ENCODE measurements at places on chromosomes 13 and 19.

GRCh38 chr19:18044825-18045304 is 36.9 kb downstream of the ARRDC2 start:
- no peak overlapping the region for H3K27ac ChIP-seq
- no peaks in the 10 kb centered on the region for H3K27me3 ChIP-seq
- H3K4me3 ChIP-seq = no peak overlapping the region
- H3K4me1 ChIP-seq = no peaks in the 10 kb centered on the region

DNA sequence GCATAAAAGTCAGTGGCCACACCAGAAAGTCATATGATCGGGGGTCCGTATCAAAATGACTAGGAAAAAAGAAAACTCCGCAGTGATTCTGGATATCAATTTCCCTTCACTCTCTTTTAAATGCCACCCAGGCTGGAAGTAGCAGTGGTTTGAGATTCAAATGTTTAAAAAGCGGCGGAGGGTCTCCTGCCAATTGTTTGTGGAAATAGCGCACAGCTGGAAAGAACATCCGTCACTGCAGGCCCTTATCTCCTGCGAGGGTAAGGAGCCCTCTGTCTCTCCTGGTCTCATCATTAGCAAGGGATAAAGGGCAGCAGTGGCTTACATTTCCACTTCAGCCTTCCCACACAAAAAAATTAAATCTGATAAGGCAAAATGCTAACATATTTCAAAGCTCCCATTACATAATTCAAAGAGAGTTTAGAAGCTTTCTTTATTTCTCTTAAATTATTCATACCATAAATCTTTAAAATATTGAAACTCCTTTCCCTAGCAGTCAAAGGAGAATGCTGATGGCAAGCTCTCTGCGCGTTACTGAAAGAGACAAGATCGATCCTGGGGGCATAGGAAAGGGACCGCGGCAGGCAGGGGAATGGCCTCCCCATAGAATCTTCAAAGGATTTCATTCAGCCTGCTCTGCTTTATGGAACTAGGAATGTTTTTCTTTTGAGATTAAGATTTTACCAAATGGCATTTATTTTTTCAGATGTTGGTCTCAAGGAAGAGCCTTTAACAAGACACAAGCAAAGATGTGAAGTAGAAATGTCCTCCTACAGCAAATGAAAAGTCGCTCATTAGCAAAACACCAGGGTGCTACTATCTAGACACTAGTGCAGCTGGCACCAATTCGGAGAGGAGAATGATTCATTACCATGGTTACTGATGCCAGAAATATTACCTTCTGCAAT is 35.0 kb downstream of the AMER2 start:
- no peaks in the 10 kb centered on the region for H3K27me3 ChIP-seq
- H3K27ac ChIP-seq = peak overlapping the region; percentile 36
- no peak for DNase-seq
- H3K4me3 ChIP-seq = no peak overlapping the region
- H3K4me1 ChIP-seq = peaks cover 5% of the 10 kb centered on the region

GRCh38 chr13:74039667-74040066 is 94.5 kb downstream of the KLF12 start:
- H3K27me3 ChIP-seq = no peaks in the 10 kb centered on the region
- no peak for DNase-seq
- no peak overlapping the region for H3K4me3 ChIP-seq
- H3K27ac ChIP-seq = no peak overlapping the region
- H3K4me1 ChIP-seq = peaks cover 6% of the 10 kb centered on the region
- H3K36me3 ChIP-seq = no peaks in the 10 kb centered on the region

GRCh38 chr19:53624771-53625545 is 6.8 kb upstream of the DPRX start:
- H3K36me3 ChIP-seq = no peaks in the 10 kb centered on the region
- no peaks in the 10 kb centered on the region for H3K4me1 ChIP-seq
- no peak overlapping the region for H3K4me3 ChIP-seq
- H3K27me3 ChIP-seq = no peaks in the 10 kb centered on the region
- no peak for DNase-seq
- no peak overlapping the region for H3K27ac ChIP-seq

DNA sequence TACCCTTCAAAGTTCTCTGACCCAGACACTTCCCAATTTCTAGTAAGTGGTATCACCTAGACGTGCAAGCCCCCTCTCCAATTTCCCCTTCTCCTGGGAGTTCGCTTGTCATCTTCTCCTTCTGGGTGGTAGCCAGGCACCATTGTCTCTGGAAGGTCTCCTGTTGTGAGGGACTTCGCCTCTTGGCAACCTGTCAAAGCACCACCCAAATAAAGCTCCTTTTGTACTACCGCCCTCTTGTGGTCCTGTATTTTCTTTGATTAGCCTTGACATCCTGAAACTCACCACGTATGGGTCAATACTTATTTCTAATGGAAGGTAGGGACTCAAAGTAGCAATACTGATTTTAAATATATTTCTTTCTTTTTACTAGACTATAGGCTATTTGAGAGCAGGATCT is 8.2 kb downstream of the GPC5 start:
- no peaks in the 10 kb centered on the region for H3K4me1 ChIP-seq
- no peaks in the 10 kb centered on the region for H3K36me3 ChIP-seq
- H3K27me3 ChIP-seq = no peaks in the 10 kb centered on the region
- H3K27ac ChIP-seq = no peak overlapping the region
- peak; percentile 75 for DNase-seq

DNA sequence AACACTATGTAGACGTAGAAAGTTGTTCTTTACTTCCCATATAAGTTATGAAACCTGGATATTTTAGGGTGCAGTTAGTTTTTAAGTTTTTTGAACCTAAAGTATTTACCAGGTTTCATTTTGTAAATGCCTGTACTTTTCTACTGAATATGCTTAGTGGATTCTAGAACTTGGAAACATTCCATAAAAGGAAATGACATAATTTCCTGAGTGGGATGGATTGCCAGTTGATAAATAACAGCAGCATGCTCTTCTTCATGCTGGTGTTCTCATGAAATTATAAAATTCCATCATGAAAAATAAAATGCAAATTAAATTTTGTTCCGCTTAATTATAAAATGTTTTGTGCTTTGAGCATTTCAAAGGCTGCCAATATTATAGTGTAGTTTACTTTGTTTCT is 362.2 kb upstream of the PCDH20 start:
- no peak overlapping the region for H3K4me3 ChIP-seq
- H3K27ac ChIP-seq = no peak overlapping the region
- H3K27me3 ChIP-seq = no peaks in the 10 kb centered on the region
- DNase-seq = no peak
- H3K4me1 ChIP-seq = no peaks in the 10 kb centered on the region

GRCh38 chr19:6088602-6089049 is 21.7 kb downstream of the RFX2 start:
- H3K27ac ChIP-seq = no peak overlapping the region
- 0 out of 2 replicates have a peak, but pooled peaks cover 2% of the 10 kb centered on the region for H3K4me1 ChIP-seq
- no peak for DNase-seq
- no peaks in the 10 kb centered on the region for H3K36me3 ChIP-seq

DNA sequence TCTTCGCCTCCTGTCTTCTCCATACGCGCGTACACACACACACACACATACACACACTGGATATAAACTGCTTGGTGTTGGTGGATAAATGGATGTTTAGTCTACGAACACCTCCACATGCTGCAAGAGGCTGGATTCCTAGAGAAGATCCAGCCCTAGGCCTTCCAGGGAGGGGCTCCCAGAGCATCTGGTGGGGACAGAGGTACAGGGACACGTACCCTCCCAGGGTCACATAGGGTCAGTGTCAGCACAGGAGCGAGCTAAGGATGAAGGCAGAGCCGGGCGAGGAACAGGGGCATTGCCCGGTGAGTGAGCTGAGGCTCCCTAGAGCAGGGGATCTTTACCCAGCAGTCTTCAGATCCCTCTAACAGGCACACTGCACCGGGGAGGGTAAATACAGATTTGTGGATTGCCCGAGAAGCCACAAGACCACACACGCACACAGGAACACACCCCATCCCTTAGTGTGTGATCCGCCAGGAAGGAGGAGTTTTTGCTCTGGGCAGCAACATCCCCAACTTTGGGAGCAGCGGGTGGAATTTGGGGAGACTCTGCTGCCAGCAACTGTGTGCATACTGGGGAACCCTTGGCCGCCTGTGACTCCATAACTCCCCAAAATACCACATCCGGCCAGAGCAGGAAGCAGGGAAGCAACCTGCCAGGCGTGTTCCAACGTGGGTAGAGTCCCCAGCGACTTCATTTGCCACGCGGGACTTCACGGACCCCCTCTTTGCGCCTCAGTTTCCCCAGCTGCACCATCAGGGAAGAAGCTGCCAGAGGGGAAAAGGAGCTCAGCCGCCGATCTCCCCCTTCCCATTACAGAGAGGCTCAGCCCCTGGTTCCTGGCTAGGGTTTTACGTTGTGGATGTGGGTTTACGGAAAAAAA is 5.8 kb upstream of the TLE2 start:
- H3K4me1 ChIP-seq = no peaks in the 10 kb centered on the region
- peak overlapping the region; percentile 30 for H3K4me3 ChIP-seq
- H3K27ac ChIP-seq = no peak overlapping the region
- H3K36me3 ChIP-seq = no peaks in the 10 kb centered on the region
- DNase-seq = no peak

- H3K4me1 ChIP-seq = peaks cover 15% of the 10 kb centered on the region
- no peaks in the 10 kb centered on the region for H3K27me3 ChIP-seq
- H3K27ac ChIP-seq = no peak overlapping the region
- no peaks in the 10 kb centered on the region for H3K36me3 ChIP-seq
- no peak overlapping the region for H3K4me3 ChIP-seq
These were observed 1.6 kb upstream of the BBC3 start for GRCh38 chr19:47232422-47233211.

DNA sequence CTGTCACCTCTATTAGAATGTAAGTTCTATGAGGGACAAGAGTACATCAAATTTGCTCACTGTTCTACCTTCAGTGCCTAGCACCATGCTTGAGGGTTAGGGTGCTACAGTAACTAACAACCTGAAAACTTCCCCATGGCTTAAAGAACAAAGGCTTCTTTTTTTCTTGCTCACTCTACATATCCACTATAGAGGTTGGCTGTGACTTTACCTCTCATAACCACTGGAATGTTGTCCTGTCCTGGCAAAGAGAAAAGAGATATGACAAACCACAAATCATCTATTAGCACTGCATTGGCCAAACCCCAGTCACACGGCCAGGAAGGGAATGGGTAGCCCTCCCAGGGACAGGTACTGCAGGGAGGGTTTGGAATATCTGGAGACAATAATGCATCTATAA is 23.2 kb upstream of the ACOD1 start:
- no peaks in the 10 kb centered on the region for H3K36me3 ChIP-seq
- no peaks in the 10 kb centered on the region for H3K27me3 ChIP-seq
- H3K27ac ChIP-seq = no peak overlapping the region
- no peaks in the 10 kb centered on the region for H3K4me1 ChIP-seq

- no peak overlapping the region for H3K27ac ChIP-seq
- no peak for DNase-seq
- no peak overlapping the region for H3K4me3 ChIP-seq
- no peaks in the 10 kb centered on the region for H3K4me1 ChIP-seq
- no peaks in the 10 kb centered on the region for H3K36me3 ChIP-seq
- H3K27me3 ChIP-seq = no peaks in the 10 kb centered on the region
These were observed 56.9 kb downstream of the PEPD start for GRCh38 chr19:33464733-33465115.

GRCh38 chr19:1992759-1993260 is 22.7 kb downstream of the BTBD2 start:
- H3K27ac ChIP-seq = no peak overlapping the region
- H3K4me3 ChIP-seq = no peak overlapping the region
- DNase-seq = no peak
- no peaks in the 10 kb centered on the region for H3K27me3 ChIP-seq

DNA sequence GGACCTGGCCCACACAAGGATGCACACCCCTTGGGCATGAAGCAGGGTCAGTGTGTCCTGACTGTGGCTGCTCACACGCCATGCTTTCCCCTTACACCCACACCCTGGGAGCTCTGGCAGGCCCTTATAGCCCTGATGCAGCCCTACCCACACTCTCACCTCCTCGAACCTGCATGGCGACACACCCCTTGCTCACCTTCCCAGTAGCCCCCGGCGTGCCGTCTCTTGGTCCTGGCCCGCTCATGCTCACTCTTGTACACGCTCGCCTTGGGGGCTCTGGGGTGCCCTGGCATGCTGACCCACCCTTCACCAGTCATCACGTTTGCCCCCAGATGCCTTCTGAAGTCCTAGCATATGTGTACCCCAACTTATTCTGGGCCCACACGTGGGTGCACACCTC is 56.1 kb downstream of the MAP4K1 start:
- H3K4me3 ChIP-seq = no peak overlapping the region
- DNase-seq = no peak
- H3K27me3 ChIP-seq = no peaks in the 10 kb centered on the region
- no peaks in the 10 kb centered on the region for H3K36me3 ChIP-seq
- no peak overlapping the region for H3K27ac ChIP-seq

DNA sequence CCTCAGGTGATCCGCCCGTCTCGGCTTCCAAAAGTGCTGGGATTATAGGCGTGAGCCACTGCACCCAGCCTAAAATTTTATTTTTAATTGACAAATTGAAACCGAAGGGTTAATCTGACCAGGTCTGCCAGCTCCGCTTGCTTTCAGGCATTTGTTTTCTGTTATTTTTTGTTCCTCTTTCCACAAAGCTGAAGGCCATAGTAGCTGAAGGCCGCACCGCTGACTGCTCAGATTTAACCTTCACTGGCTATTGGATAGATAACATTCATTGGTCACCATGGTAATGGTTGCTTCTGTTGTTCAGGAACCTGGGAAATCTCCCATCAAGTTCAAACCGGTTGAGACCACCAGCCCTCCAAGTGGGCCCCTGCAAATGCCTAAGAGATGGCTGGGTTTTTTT is 124.5 kb upstream of the USP29 start:
- H3K36me3 ChIP-seq = no peaks in the 10 kb centered on the region
- H3K27me3 ChIP-seq = no peaks in the 10 kb centered on the region
- no peak overlapping the region for H3K27ac ChIP-seq

GRCh38 chr19:41688098-41688497 is at the start of gene CEACAM7:
CEACAM7 (minus strand) TSS chr19:41688270; CDS start chr19:41688165, 105 bp downstream.
- no peaks in the 10 kb centered on the region for H3K4me1 ChIP-seq
- no peak within 1 kb of the TSS for H3K4me3 ChIP-seq
- H3K27ac ChIP-seq = no peak within 1 kb of the TSS
- H3K27me3 ChIP-seq = no peaks in the 10 kb centered on the region

DNA sequence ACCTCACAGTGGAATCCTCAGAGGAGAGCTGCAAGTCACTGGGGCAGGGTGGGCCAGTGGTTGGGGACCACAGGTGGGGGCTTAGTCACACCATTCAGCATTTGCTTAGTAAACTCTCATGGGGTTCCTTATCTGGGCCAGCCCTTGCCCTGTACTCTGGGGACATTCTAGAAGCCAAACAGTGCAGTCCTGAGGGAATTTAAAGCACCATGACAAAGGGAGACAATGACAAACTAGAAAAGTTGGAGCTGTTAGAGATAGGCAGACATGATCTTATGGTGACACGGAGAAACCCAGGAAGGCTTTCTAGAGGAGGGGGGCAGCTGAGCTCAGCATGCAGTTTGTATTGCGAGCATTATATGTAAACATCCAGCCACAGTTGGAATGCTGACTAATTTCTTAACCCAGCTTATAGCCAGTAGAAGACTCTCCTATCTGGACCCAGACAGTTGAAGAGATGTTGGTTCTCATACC is 87.6 kb downstream of the ZNF429 start:
- DNase-seq = no peak
- H3K36me3 ChIP-seq = no peaks in the 10 kb centered on the region
- no peaks in the 10 kb centered on the region for H3K4me1 ChIP-seq
- no peaks in the 10 kb centered on the region for H3K27me3 ChIP-seq

GRCh38 chr13:66501181-66501580 is 729.0 kb downstream of the PCDH9 start:
- no peak overlapping the region for H3K4me3 ChIP-seq
- DNase-seq = no peak
- H3K27ac ChIP-seq = no peak overlapping the region
- no peaks in the 10 kb centered on the region for H3K36me3 ChIP-seq
- H3K4me1 ChIP-seq = no peaks in the 10 kb centered on the region
- no peaks in the 10 kb centered on the region for H3K27me3 ChIP-seq
